ENCODE measurements at places on chromosomes 6 and 20.
A peak's percentile ranks its signal among the peaks of the same experiment; 100 is the strongest.

GRCh38 chr20:62409931-62410745 lies 3.1 kb upstream of the CABLES2 start:
- peak; percentile 27 for DNase-seq

GRCh38 chr20:15297059-15297875 lies 959.9 kb upstream of the FLRT3 start:
- no peak for DNase-seq

DNA sequence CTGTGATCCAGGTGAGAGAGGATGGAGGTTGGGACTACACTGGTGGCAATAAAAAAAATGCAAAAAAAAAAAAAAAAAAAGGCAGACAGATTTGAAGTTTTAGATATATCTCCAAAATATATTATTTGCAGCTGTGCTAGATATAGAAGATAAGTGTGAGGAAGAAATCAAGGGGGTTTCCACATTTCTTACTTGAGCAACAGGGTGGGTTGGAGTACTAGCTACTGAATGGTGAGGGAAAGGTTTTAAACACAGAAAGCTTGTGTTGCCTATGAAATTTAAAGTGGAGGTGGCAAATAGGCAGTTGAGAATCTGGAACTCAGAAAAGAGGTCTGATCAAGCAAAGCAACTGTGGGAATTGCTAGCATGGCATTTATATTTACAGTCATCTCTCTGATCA lies 59.9 kb upstream of the GNRH2 start:
- peak; percentile 10 for DNase-seq

GRCh38 chr6:138576313-138576712 lies 77.0 kb upstream of the NHSL1 start:
- DNase-seq = no peak

DNA sequence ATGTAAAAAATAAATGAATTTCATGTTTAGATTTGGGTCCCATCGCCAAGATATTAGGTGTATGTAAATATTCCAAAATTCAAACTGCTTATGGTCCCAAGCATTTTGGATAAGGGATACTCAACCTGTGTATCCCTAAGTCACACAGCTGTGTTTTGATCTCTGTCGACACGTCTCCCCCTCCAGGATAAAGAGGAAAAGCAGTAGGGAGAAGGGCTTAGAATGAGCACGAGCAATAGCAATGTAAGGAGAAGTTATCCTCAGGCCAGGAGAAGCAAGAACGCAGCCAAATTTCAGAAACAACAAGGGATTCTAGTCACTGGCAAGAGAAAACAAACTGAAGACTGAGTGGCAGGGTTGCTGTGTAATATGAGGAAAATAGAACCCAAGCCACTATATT lies 181.2 kb downstream of the AIG1 start:
- DNase-seq = no peak

DNA sequence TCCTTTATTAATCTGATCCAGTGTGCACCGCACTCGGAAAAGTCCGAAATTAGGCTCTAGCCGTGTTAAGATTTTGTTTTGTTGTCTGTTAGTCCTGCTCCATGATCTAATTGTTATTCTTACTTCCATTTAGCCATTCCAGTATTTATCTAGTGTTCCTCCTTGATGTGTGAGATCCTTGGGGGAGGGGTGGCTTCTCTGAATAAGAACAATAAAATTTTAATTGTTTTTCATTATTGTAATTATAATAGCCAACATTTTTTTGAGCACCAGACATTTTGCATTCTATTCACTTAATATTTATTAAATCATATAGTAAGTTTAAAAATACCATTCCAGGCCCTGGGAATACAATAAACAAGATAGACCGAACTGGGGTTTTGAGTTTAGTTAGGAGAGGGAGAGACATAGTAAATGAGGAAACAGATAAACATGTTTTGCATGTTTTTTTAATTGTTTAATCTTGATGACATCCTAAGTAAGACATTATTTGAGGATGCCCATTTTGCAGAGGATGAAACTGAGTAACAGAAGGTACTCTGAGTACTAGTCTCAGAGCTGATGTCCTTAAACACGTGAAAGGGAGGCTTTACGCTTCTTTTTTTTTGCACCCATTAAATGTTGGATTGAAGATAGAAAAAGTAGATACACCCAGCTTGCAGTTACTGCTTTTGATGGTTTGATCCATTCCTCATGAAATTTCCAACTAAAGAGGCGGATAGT lies 1.2 kb downstream of the CBFA2T2 start:
- peak; percentile 12 for DNase-seq

DNA sequence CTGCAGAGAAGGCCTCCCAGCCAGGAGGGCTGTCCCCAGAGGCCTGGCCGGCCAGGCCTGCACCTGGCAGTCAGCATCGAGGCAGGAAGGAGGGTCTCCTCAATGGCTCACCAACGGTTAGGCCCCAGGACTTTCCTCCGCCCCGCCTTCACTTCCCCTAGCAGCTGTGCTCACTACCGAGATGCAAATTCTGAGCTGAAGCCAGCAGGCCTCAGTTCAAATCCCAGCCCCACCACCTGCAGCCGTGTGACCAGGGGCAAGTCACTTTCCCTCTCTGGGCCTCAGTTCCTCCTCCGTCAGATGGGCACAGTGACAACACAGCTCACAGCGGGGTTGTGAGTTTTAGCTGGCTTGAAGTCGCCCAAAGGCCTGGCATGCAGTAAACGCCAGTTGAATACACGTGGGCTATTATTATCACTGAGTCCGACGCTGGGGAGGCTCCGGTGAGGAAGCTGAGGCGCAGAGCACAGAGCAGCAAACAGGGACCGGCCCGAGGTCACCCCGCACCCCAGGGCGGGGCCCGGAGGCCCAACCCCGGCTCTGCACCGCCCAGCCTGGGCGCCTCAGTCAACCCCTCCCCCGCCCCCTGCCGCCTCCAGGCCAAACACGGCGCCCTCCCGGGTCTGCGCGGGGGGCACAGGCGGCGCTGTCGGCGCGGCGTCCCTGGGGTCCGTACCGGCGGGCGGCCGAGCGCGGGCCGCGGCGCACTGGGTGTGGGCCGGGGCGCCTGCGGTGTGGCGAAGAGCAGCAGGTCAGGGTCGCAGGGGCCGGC lies 671 bp downstream of the E2F1 start:
- peak; percentile 61 for DNase-seq

GRCh38 chr6:36224918-36225461 lies 28.4 kb downstream of the BRPF3 start:
- DNase-seq = peak; percentile 29

GRCh38 chr6:130075879-130076460 lies 57.6 kb downstream of the L3MBTL3 start:
- no peak for DNase-seq

DNA sequence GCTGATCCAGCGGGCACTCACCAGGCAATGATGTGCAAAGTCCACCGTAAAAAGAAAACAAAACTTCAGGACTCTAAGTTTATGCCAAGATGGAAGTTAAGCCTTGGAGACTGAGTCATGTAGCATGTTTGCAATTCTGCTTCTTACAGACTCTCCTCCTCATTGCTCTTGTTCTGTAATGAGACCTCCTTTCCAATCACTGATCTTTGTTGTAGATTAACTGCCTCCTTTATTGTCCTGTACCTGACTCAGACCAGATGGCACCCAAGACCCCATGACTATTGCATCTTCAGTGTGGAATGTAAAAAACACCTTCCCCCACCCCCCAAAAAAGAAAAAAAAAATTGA lies 11.2 kb downstream of the NEU1 start:
- no peak for DNase-seq

- no peak for DNase-seq
Observed at GRCh38 chr6:151537556-151537955, 43.7 kb downstream of the CCDC170 start.

- DNase-seq = no peak
Observed at GRCh38 chr6:41348934-41349333, 13.5 kb downstream of the NCR2 start.

DNA sequence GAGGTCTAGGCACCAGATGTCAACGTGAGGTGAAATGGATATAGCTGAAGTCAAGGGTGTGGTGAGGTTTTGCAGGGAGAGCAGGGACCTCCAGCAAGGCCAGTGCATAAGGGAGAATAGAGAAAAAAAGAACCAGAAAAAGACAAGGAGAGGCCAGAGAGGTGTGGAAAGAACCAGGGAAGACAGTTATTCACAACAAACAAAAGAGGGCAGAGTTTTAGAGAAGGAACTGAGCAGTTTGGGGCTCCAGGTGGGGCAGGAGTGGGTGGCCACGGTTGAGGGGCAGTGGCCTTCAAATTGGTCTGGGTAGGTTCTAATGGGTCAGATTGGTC lies 11.6 kb upstream of the NQO2 start:
- DNase-seq = no peak

DNA sequence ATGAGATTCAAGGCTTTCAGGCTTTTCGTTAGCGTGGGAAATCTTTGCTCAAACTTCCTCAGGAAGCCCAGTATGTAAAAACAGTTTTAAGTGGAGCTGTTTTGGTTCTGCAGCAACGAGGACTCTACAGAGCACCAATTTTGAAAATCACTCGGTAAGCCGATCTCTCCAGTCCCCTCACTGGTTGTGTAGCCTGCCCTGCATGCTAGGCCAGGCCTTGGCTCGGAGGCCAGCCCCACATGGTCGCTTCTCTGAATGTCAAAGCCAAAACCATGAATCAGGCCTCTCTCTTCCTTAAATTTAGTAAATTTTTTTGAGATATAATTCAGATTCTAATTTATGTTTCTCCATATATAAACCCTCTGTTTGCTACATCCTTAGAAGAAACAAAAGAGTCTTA lies 108.0 kb downstream of the CHD6 start:
- DNase-seq = no peak

DNA sequence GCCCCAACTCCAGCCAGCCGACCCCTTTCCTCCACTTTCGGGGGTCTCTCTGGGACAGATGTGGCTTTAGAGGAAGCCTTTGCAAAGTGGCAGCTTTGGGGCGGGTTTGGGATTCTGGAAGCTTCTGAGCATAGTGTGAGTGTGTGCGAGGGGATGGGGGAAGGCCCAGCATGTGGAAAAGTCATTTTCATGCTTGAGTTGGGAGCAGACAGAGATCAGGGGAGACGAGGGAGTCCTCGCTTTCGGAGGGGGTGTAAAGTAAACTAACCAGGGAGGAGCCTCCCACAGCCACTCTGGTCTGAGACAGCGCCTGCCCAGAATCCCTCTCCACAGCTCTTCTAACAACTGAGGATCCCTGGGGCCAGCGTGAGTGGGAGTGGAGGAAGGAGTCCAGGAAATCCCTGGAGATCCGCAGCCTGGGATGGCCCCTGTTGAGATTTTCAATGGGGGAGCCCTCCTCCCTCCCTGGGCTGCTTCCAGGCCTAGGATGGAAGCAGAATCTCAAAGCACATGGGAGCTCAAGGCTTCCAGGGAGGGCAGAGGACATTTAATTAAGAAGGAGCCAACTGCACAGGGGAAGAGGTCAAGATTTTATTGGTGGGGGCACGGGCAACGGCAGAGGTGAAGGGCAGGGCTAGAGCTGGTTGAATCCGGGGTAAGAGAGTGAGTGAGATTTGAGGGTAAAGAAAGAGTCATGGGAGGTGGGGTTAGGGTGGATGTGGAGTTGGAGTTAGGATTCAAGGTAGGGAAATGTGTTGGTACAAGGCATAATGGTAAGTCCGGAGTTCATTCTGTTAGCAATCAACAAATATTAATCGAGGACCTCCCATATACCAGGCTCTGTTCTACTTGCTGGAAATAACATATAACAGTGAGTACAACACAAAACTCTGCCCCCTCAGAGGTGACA lies 102.3 kb upstream of the FOXP4 start:
- DNase-seq = no peak

- DNase-seq = no peak
Observed at GRCh38 chr20:35008411-35009342, 53.0 kb downstream of the MYH7B start.

GRCh38 chr6:26392932-26393636 lies 9.0 kb upstream of the BTN3A1 start:
- DNase-seq = peak; percentile 16

DNA sequence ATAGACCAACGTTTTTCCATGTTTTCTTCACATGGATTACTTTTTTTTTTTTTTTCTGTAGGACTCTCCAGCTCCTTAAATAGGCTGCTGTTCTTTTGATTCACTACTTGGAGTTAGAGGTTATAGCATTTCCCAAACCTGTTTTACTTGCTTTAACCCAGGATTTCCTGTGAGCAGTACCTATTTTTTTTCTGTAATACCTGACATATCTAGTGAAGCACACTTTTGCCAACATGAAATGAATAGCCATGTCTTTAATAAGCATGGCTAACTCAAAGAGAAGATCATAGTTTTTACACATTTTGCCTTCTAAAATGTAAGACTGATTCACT lies 137.0 kb downstream of the FOXA2 start:
- no peak for DNase-seq

- peak; percentile 95 for DNase-seq
Observed at GRCh38 chr6:42978839-42979522, at the start of gene PEX6. PEX6 (minus strand) TSS chr6:42979181; CDS start chr6:42979150, 31 bp downstream.

- DNase-seq = peak; percentile 75
Observed at GRCh38 chr6:33700391-33701050, 11.0 kb downstream of the UQCC2 start.

DNA sequence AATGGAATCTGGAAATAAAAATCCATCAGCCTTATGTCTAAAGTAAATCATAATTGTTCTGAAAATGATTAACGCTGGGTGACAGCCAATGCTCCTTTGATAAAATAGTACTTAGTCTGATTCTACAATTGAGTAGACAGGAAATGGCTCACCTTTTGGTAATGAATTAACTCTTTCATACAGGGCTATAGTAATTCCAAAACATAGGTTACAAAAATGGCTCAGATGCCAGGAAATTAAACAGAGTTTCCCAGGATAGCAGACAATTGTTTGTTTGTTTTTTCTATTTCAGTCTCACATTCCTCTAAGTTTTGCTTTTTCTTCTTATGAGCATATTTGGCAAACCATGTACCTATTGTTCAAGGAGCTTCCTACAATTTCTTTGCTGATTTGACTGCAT lies 257.2 kb upstream of the EPHA7 start:
- no peak for DNase-seq

- DNase-seq = no peak
Observed at GRCh38 chr6:163098827-163099479, 315.6 kb upstream of the QKI start.

Measured in suppressor macrophage treated with lipopolysaccharide for 1 hour (primary cell).